ENCODE measurements at places on chromosomes 7 and 10.

DNA sequence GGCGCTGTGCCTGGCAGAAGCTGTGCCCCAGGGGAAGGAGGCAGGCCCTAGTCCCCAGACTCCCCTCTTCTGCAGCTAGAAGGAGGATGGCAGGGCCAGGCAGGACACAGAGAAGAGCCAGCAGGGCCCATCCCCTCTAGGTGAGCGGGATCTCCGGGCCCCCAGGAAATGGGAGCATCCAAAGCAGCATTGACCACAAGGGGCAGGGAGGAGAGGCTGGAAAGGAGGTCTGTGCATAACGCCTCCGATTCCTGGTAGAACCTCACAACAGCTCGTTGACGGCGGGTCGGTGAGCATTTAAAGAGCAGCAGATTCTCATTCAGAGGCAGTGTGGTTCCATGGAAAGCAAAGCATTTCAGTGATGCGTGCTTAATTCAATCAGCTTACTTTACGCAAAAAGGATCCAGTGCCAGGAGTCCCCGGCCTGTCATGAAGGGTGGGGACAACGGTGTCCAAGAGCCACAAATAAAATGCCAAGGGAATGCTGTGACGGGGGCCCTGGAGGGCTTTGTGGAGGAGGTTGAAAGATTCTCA, 41.0 kb downstream of the CLRN3 start:
- DNase-seq, result no peak

GRCh38 chr7:141911391-141911790, 4.8 kb upstream of the OR9A4 start:
- no peak for DNase-seq

DNA sequence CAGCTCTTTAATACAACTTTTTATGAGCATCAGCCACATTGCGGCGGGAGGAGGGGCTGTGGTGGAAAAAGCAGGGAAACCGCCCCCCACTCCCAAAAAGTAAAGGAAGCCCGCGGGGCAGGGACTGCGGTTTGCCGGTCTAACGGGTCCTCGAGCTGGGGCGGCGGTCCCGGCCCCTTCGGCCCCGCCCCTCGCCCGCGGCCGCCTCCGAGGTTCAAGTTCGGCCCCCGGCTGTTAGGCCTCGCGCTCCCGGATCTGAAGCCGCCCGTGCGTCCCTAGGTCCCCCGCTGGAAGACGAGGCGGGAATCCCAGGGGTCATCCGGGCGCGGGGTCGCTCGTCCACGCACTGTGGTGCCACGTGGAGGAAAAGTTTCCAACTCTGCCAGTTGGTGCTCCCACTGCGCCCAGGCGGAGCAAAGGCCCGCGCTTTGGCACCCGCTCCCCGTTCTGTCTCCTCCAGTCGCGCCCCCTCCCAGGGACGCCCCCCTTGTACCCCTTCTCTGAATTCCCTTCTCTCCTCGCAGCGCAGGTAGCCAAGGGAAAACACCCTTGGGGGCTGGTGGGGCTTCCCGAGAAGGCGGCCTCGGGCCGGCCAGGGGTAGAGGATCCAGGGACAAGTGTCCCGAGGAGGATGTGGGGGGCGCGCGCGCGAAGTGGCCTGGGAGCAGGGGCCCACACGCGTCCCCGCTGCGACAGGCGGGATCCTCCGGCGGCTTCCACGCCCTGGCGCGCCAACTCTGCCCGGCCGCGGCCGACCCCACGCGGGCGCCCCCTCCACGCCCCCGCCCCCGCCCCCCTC, 798 bp upstream of the AUTS2 start:
- no peak for DNase-seq

- DNase-seq, result no peak
Observed at GRCh38 chr7:107994421-107995030, 8.4 kb downstream of the LAMB1 start.
